Progenitor cell of endocrine pancreas (in vitro differentiated cells): ENCODE measurements at places on chromosomes 7 and 10.

DNA sequence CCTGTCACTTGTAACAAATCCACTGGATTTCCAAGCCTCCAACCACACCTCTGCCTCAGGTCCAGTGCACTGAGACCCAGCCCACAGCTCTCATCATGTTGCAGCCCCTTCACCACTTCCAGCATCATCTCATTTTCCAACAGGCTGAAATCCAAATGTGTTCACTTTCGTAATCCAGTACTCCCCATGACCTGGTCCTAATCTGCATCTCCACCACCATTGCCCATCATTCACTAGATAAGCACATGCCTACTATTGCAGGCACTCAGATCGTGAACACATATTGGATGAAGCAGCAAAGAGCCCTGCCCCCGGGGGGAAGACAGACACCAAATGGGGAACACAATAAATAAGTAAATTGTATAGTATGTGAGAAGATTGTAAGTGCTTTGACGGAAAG lies 76.1 kb upstream of the INSIG1 start:
- no peak for DNase-seq

DNA sequence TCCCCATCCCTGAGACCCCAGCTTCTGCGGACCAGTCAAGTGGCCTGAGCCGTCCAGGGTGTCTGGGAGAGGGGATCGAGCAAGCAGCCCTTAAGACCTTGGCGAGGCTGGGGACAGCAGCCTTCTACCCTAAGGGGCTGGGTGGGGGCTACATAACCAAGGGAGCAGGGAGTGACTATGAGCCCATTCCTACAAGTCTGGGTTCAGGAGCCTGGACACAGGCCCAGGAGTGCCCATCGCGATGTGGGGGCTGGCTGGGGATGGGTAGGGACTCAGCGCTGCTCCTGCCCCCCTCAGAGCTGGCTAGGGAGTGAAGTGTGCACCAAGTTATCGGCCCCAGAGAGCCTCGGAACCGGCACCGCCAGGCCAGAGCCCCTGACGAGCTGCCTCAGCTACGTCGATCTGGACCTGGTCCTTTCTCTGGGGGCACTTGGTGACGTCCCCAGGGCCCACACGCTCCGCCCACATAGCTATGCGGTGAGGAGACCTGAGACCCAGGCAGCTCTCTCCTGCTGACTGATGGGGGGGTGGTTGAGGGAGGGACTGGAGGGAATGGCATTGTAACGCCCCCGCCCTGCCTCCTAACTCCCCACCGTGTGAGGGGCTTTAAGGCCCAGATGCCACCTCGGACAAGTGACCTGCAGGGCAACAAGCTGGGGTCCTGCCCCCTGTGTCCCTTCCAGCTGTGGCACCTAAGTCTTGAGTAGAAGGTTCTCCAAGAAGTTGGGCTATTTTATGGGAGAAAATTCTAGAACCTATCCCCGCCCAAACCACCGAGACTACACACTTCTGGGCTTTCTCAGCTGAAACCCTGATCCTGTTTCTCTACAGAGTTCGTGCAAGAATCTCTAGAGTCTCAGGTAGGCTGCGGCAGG lies 2.5 kb downstream of the SAP25 start:
- no peak for DNase-seq

- no peak for DNase-seq
Measured at GRCh38 chr7:148173369-148173768, 417.2 kb upstream of the C7orf33 start.

DNA sequence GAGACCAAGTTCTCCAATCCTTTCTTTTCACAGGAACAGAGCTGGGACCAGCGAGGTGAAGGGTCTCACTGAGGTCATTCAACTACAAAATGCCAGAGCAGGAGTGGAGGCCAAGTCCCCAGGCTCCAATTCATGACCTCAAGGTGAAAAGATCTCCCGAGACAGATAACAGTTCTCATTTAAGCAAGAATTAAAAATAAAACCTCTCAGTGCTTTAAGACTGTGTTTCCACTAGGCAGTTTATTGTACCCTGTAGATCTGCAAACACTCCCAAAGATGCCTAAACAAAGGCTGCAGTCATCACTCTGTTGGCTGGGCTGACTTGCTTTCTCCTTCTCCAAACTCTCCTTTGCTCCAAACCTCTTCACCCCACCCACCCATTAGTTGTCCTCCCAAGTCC lies 74.8 kb upstream of the CXCL12 start:
- no peak for DNase-seq

GRCh38 chr10:120460776-120461175 lies 3.7 kb downstream of the PLPP4 start:
- no peak for DNase-seq

GRCh38 chr7:150446288-150446938 lies 4.0 kb upstream of the GIMAP8 start:
- DNase-seq = no peak

GRCh38 chr7:1512781-1513656 lies 8.8 kb upstream of the INTS1 start:
- no peak for DNase-seq

DNA sequence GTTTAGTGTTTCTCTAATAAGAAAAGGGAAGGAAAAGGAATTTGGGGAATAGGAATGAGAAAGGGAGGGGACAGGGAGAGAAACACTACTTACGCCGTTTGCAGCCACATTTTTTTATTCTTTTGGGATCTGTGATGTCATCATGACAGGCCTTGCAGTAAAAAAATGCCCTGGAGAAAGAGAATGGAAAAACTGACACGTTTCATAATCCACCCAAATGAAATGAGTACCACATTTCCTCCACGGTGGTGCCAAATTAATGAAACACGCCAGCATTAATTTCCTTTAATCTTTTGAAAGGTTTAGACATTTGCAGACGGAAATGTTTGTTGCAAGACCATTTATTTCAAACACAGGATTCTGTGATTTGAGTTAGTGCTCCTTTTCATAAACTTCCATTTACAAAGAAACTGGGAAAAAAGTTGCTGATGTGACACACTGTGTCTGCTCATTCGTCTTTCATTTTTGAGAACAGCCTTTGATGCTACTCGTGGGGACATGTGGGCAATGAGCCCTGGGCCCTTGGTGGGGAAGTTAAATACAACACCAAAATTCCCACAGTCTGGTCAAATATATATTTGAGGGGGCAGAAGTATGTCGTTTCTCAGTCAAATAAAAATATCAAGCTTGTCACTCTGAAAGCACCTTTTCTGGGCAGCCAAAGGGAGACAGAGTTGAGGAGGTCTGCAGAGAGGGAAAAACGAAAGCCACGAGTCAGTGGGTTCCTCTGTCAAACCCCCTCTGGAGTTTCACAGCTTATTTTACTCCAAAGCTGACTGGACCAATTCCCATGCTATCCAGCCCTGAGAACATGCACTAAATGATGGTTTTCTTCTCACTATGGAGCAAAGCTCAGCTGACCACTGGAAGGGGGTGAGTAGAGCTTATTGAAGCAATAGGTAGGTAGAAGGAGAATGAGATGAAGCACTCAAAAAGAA lies 625.5 kb downstream of the KCNMA1 start:
- DNase-seq = no peak

DNA sequence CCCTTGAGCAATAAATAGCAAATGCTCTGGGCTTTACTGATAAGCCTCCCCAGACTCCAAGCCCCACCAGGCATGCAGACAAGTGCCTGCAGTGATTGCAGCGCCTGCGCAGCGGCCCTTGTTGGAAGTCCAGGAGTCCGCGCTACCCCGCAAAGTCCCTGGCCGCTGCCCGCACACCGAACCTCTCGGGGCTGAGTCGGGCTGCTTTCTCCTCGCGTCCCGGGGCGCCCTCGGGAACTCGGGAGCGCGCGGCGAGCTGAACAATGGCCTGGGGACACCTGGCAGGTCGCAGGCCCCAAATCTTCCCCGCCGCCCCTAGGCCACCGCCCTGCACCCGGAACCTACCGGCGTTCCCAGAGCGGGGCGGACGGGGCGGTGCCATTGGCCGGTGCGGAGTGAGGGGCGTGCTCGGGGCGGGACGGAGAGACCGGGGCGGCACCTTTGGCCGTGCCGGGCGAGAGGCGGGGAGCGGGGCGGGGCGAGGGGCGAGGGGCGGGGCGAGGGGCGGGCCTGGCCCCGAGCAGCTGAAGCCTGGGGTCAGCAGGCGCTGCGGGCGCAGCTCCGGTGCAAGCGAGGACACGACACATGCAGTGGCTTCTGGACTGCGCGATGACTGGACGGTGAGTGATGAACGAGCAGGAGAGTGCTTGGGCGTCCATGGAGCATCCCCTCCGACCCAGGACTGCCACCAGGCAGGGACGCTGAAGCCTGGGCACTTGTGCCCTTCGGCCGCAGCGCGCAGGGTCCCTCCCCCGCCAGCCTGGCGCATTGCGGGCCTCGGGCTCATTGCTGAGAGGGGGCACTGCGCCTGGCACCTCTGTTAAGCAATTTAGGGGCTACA lies at the start of gene RASSF4:
RASSF4 (plus strand) TSS at position 556 of the 841 bp plus-strand sequence. CDS start 10,401 bp downstream, outside the sequence.
- peak; percentile 88 for DNase-seq

DNA sequence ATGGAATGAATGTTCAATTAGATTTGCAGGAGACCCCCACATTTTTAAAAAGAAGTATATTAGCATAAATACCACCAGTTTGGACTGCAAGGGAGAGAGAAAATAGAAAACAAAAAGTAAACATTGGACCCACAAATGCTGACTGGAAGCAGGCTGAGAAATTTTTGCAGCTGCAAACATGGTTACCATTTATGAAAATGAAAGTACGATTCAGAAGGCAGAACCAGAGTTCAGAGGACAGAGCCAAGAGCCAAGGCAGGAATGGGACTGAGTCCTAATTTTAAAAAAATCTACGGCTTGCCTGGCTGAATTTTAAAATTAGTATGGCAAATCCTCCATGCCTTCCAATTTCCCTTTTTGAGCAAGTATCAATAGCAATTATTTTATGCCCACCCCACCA lies 74.6 kb upstream of the NPS start:
- DNase-seq = no peak

- peak; percentile 5 for DNase-seq
Measured at GRCh38 chr7:374706-375311, 84.8 kb downstream of the FOXL3 start.

GRCh38 chr7:73451780-73452398 lies 18.3 kb downstream of the FZD9 start:
- no peak for DNase-seq

DNA sequence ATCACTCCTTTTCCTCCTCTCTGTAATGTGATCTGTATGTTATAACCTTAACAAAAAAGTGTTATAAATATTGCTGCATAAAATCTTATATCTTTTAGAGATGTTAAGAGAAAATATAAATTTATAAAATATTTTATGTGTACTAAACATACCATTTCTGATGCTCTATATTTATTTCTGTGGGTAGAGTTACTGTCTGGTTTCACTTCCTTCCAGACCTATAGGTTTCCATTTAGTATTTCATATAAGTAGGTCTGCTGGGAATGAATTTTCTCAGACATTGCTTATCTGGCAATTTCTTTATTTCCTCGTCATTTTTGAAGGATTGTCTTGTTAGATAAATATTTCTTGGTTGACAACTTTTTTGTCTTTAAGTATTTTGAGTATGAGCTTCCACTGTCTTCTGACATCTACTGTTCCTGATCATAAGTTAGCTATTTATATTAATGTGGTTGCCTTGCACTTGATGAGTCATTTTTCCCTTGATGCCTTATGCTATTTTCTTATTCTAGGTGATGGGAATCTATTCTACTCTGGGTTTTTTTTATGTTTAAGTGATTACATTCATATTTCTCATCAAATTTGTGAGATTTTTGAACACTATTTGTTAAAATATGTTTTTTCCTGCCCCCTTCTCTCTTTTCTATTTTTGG lies 11.2 kb upstream of the THSD7A start:
- no peak for DNase-seq

DNA sequence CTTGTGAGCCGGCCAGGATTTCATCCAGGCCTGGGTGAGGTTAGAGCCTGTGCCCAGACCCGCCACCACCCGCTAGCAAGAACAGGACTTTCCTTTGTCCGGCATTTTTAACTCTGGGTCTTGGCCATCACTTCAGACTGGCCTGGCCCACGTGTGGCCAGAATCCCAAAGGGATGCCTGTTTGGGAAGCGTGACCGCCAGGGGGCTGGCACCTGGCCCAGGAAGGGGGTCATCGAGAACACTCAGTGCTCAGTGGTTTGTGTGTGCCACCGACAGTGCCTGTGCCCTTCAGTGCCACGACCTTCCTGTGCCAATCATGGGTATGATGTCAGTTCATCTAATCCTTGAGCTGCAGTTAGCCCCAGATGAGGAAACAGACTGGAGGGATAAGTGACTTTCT lies 85.0 kb downstream of the ZMIZ1 start:
- DNase-seq = no peak

GRCh38 chr7:121372376-121373010 lies 23.6 kb downstream of the FAM3C start:
- no peak for DNase-seq
